ENCODE measurements at places on chromosomes 16 and 17.

GRCh38 chr16:66408163-66409048 lies 18.7 kb upstream of the BEAN1 start:
- DNase-seq, result peak; percentile 1

DNA sequence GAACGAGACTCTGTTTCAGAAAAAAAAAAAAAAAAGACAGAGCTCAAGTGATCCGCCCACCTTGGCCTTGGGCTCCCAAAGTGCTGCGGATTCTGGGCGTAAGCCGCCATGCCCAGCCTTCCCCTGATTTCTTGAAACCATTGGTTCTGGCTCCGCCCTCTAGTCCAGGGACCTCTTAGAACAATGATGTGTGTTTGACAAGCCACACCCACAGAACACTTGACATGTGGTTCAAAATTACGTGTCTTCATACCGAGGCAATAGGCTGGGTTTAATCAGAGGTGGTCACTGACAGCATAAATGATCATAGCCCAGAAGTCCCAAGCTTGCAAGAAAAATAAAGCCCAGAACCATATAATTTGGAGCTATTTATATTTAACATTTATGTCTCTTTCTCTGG lies 23.0 kb downstream of the KNOP1 start:
- no peak for DNase-seq

DNA sequence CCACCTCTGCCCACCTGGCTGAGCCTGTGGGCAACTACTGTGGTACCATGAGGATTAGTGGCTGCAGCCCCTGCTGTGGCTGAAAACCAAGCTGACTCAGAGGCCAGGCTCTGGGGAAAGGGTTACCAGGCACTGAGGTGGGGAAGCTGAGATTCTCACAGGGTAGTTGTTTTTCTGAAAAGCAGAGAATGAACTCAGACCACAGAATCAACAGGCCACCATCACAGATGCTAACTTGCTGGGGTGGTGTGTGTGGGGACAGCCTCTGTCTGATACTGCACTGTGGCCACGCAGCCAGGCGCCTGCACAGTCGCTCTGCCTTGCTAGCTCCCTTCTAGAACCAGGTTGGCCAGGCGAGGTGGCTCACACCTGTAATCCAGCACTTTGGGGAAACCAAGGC lies 28.8 kb downstream of the NPLOC4 start:
- no peak for DNase-seq

DNA sequence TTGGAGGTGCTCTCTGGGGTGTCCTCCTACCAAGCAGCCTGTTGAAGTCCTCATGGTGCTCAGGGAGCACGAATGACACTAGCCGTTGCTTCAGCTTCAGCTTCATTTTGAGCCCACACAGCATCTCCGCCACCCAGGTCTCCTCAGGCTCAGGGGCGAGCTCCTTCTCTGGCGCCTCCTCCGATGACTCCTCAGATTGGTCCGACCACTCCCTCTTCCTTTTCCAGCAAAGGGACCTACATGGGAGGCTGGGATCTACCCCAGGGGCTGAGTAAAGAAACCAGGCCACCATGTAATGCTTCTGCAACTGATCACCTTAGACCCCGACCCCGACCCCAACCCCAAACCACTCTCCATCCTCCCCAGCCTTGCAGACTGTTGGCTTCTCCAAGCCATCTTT lies 25.9 kb downstream of the PRR11 start:
- DNase-seq, result no peak

- no peak for DNase-seq
Observed at GRCh38 chr16:68406458-68407152, 41.7 kb downstream of the SMPD3 start.

DNA sequence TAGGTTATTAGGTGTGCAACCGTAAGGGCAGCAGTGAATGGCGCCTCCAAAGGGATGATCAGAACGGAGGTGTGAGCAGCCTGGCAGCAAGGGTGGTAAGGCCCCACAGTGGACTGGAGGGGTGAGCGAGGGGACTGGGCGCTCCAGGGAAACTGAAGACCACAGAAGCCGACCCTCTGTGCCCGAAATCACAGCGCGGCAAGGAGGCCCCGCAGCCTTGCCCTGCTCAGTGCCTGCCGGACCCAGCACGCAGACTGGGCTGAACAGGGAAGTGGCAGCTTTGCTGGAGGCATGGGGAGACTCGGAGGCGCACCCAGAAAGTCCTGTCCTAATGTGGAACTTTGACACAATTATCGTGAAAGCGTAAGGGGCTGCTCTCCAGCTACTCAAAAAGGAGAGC lies 38.4 kb downstream of the KLHDC4 start:
- no peak for DNase-seq

GRCh38 chr17:75557075-75557851 lies 30.3 kb upstream of the MYO15B start:
- peak; percentile 70 for DNase-seq

GRCh38 chr17:20263595-20263994 lies 203.7 kb downstream of the LGALS9B start:
- DNase-seq, result no peak

GRCh38 chr16:71345031-71345430 lies 13.5 kb upstream of the CALB2 start:
- no peak for DNase-seq

DNA sequence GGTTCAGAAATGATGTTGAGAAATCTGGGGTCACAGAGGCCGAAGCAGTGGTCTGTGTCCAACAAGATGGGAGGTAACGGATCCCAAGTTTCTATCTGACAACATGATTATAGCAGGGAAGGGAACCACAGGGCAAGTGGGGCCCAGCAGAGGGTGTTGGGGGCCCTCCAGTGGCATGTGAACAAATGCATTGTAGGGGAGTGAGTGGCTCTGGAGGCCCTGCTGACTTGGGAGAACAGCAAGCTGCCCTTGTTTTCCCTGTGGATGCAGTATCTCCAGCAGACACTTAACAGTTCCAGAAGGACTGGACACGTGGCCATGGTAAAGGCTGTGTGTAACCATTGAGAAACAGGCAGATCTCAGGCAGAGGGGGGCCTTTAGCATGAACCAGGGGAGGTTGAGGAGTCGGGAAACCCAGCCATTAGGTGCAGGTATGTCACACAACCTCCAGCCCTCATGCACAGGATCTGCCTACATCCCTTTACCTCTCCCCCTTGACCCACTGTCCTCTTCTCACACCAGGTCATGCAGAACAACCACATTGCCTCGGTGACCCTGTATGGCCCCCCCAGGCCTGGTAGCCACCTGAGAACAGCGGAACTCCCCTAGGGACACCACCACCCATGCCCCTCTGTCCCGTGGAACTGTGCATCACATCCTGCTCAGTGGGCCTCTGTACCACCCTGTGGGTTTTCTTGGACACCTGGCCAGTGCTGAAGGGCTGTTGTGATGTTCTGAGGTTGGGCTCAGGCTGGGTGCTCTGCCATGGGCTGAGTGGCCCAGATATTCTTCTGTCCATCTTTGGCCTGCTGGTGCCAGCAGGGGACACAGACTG lies 4.1 kb downstream of the B3GNT9 start:
- no peak for DNase-seq

GRCh38 chr17:28147017-28147416 lies 104.5 kb downstream of the NLK start:
- no peak for DNase-seq

- no peak for DNase-seq
Observed at GRCh38 chr17:58388302-58389190, 28.8 kb downstream of the RNF43 start.

DNA sequence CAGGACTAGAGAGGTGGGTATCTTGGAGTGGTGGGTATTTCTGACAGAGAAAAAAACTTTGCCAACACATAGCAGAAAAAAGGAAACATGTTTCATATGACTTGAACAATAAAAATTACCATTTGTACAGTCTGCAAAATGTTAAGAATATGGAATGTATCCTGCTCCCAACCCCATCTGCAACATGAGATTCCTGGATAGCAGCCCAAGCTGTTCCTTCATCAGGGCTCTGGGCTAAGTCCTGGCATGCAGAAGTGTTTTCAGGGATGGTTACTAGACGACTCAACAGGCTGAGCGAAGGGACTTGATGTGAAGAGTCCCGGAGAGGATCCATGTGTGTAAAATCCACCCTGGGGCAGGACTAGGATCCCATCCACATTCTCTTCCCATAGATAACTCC lies 121.0 kb upstream of the IRX3 start:
- no peak for DNase-seq

GRCh38 chr16:84226026-84226425 lies 13.8 kb downstream of the KCNG4 start:
- DNase-seq, result no peak

DNA sequence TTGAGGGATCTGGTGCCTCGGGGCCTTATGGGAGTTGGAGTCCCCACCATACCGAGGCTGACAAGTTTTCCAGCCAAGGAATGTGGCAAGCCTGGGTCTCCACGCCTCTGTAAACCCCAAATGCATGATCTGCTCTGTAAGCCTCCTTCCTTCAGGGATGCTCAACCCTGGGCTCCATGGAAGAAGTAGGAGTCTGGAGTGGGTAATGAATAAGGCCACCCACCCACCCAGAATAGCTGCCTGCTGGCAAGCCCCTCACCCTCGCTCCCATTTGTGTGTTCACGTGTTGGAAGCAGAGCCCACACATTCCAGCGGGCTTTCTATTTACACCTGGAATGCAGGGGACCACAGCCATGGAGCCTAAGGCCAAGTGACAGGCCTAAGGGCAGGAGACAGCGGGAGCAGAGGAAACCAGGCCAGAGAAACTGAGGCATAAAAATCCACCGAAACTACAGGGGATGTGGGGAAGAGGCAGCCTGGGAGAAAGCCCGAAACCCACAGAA lies 4.4 kb downstream of the DLG4 start:
- no peak for DNase-seq

DNA sequence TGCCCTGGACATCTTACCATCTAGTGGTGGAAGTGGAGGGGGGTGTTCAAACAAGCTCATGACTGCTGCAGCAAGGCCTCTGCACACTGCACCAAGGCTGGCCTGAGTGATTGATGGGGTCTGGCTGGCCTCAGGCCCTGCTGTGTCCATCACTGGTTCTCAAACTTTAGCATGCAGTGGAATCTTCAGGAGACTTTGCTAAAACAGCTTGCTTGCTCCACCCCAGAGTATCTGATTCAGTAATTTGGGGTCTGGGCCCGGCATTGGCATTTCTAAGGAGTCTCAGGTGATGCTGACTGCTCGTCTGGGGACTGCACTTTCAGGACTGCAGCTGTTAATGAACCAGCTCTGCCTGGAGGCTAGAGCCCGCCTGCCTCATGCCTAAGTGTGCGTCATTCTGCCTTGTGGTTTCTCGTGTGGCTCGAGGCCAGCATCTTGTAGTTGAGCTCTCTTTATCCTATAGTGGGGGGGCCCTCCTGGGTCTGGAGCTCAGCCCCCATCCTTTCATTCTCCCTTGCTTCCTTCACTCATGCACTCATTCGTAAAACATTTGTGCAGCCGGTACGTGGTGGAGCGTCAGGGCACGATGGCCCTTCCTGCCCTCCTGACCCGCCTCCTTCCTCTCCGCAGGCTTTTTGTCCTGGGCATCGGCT lies 4.1 kb downstream of the MGAT5B start:
- no peak for DNase-seq

GRCh38 chr17:59786536-59787319 lies 79.3 kb downstream of the VMP1 start:
- DNase-seq, result no peak

GRCh38 chr17:74205274-74205673 lies 1.8 kb downstream of the RPL38 start:
- no peak for DNase-seq

DNA sequence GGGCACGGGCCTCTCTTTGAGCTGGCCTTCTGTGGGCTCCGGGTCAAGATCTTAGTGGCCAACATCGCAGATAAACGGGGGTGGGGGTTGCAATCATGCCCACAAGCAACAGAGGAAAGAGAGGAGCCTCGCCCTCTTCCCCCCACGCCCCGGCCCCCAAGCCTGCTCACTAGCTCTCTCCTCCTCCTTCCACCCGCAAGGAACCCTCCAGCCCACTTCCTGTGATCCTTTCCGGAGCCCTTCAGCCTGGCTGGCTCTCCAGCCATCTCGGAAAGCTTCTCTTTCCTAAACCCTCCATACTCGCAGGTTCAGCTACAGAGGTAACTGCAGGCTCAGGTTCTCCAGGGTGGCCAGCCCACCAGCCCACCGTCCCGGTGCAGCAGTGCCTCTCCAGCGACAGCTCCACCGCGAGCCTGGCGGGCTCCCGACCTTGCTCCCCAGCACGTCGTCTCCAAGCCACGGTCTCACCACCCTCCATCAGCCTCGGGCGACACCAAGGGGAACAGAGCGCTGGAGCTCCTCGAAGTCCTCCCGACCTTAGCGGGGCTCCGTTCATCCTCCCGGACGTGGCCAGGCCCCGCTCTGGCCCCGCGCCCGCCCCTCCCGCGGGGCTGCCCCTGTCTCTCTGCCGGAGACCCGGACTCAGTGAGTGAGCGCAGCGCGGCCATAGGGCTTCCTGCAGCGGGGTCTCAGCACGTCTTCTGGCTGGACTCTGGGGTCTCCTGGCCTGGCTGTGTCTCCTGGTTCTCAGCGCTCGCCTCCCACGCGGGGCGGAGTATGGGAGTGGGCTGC lies 12.9 kb upstream of the ODF4 start:
- no peak for DNase-seq

DNA sequence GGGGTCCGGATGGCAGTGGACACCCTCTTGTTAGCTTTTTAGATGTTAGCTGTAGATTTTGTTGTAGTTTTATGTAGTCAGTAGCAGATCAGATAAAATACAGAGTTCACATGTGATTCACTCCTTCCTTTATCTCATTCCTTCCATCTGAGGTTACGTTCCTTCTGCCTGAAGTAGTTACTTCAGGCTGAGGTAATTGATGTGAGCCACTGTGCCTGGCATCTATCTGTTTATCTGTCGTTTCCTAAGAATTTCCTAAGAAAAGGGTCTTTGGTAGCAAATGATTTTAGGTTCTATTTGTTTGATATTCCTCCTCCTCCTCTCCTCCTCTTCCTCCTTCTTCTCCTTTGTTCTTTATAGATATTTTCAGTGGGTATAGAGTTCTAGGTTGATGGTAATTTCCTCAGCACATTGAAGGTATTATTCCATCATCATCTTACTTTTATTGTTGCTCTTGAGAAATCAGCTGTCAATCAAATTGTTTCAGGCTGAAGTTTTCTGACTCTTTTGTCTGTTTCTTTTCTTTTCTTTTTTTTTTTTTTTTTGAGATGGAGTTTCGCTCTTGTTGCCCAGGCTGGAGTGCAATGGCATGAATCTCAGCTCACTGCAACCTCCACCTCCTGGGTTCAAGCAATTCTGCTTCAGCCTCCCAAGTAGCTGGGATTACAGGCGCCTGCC lies 29.6 kb upstream of the FBXO47 start:
- DNase-seq, result no peak

DNA sequence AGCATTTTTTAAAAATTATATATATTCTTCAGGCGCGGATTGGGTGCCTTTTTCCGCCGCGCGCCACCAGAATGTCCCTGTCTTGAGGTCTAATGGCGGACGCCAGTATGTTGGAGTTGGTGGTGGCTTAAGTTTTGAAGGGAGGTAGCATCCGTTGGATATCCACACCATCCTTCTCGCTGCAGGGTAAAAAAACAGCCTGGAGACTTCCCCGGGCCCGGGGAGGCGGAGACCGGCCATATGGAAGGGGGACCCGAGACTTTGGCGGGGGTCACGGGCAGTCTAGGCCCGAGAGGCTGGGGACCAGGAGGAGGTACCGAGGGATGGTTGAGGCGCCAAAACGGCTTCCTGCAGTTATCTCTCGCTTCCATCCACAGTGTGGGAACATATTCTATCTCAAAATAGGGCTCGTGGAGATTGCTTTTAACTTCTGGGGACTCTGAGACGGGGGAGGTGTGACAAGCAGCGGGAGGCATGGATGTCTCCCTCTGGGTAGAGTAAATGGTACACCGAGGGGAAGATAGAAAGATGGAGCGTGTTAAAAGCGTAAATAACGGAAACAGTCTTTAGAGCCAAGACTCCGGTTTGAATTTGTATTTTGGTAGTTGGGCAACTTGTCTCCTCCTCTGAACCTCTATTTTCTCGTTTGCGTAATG lies at the start of gene SF3B3:
Gene SF3B3, plus strand, starts transcription at position 74 of the 656 bp plus-strand sequence. CDS start 2,841 bp downstream, outside the sequence.
- peak; percentile 91 for DNase-seq

GRCh38 chr17:31434727-31435050 lies 43.2 kb downstream of the RAB11FIP4 start:
- no peak for DNase-seq

Data from hippocampal formation (tissue), 2 donors.